ENCODE measurements at places on chromosomes 12 and 14.

GRCh38 chr14:103401223-103402214 lies 16.3 kb downstream of the MARK3 start:
- H3K4me1 ChIP-seq: peaks cover 4% of the 10 kb centered on the region
- H3K27me3 ChIP-seq: no peaks in the 10 kb centered on the region
- no peak for DNase-seq
- H3K36me3 ChIP-seq: peaks cover 15% of the 10 kb centered on the region
- peak overlapping the region; percentile 36 for H3K27ac ChIP-seq
- H3K4me3 ChIP-seq: no peak overlapping the region

- H3K4me1 ChIP-seq: peaks cover 8% of the 10 kb centered on the region
- H3K27ac ChIP-seq: no peak overlapping the region
- no peaks in the 10 kb centered on the region for H3K36me3 ChIP-seq
- no peaks in the 10 kb centered on the region for H3K27me3 ChIP-seq
- peak; percentile 19 for DNase-seq
Observed at GRCh38 chr12:85821759-85822158, 14.4 kb downstream of the RASSF9 start.

DNA sequence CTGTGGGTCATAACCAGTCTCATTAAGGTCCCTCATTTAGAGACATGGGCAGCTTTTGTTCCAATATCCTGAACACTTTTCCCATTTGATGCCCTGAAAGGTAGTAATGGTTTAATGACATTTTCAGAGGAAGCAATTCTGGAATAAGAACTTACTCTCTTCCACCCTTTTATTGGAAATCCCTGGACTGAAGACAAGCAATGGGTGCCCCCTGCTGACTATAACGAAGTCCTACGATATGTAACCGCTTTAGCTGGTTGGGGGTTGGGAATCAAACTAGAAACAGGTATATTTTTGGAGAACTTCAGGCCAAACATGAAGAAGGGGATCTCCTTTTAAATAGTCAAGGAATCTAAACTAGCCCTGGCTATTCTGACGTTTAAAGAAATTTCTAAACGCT lies 20.5 kb downstream of the SARNP start:
- no peak overlapping the region for H3K4me3 ChIP-seq
- no peaks in the 10 kb centered on the region for H3K27me3 ChIP-seq
- H3K27ac ChIP-seq: no peak overlapping the region
- peak; percentile 31 for DNase-seq
- no peaks in the 10 kb centered on the region for H3K4me1 ChIP-seq

DNA sequence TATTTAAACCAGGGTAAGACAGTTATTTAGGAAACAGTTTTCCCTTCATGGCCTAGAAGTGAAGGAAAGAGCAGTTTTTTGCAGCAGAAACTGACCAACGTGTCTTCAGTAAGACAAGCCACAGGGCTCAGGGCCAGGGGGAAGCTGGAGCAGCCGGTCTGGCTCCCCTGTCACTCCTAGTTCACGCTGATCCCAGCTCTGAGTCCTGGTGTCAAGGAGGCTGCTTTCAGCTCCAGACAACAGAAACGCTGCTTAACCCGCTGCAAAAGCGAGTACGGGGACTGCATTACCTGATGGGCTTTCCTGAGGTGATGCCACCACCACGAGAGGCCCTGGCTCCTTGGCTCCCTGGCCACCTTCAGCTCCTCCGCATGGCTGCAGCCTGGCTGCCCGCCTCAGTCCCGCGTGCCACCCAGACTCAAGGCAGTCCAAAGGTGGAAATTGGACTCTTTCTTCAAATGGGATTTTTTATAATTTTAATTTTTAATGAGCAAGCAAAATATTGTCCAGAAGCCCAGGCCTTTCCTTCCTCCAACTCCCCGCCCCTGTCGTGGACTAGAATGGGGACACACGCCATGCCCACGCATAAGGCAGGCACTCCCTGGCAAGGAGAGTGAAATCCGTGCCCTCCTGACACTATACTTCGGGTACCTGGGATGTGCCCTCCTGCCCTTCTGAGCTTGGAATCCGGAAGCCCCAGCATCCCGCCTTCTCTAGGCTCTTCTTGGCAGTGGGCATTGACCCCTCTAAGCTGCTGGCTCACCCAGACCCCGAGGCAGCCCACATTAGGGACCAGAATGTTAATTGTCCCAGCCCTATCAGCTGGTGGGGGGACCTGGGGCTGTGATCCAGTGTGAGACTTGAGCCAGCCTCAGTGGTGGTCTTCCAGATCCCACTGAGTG lies 85.0 kb downstream of the PAPOLA start:
- no peak for DNase-seq
- H3K36me3 ChIP-seq: no peaks in the 10 kb centered on the region
- H3K4me1 ChIP-seq: no peaks in the 10 kb centered on the region
- peaks cover 12% of the 10 kb centered on the region for H3K27me3 ChIP-seq
- H3K4me3 ChIP-seq: no peak overlapping the region

GRCh38 chr14:65170768-65171507 lies 68.6 kb upstream of the MAX start:
- H3K36me3 ChIP-seq: no peaks in the 10 kb centered on the region
- H3K27me3 ChIP-seq: no peaks in the 10 kb centered on the region
- H3K4me1 ChIP-seq: peaks cover 2% of the 10 kb centered on the region
- H3K27ac ChIP-seq: no peak overlapping the region
- DNase-seq: peak; percentile 27

DNA sequence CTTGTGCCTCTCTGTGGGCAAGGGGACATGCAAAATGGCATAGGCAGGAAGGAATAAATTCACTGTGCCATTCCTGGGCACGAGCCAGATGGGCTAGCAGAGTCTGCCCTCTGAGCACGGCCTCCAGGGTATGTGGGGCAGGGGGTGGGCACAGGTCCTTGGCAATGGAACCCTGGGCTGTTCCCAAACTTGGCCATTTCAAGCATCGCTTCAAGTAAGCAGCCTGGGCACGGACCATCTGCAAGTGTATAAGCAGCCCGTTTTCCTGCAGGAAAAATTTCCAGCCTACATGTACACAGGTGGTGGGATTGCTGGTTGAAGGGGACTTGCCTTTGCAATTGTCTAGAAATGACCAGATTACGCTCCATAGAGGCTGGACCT lies 40.3 kb downstream of the CCDC85C start:
- peaks cover 78% of the 10 kb centered on the region for H3K4me1 ChIP-seq
- H3K27ac ChIP-seq: peak overlapping the region; percentile 91
- H3K27me3 ChIP-seq: no peaks in the 10 kb centered on the region
- no peak for DNase-seq

DNA sequence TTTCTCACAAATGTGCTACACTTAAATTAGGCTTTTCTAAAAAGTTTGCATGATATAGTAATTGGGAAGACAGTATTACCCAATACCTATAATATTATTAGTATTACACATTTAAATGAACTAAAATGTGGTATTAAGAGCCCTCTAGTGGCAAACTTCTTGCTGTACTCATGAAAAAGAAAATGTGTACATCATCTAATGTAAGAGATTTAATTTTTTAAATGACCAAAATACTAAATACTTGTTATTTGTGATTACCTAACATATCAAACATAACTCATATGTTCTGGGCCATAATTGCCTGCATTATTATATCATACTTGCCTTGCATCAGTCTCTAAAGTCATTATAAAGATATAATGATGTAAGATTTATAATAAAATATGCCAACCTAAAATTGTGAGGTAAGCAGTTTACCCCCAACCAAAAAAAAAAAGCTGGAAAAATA lies 64.2 kb downstream of the DNAI7 start:
- peak; percentile 22 for DNase-seq
- no peaks in the 10 kb centered on the region for H3K27me3 ChIP-seq
- no peak overlapping the region for H3K4me3 ChIP-seq
- no peak overlapping the region for H3K27ac ChIP-seq

- peaks cover 2% of the 10 kb centered on the region for H3K4me1 ChIP-seq
- H3K27me3 ChIP-seq: no peaks in the 10 kb centered on the region
- H3K27ac ChIP-seq: peak overlapping the region; percentile 7
- H3K36me3 ChIP-seq: peaks cover 3% of the 10 kb centered on the region
Observed at GRCh38 chr14:67360470-67361206, 510 bp downstream of the EIF2S1 start.

DNA sequence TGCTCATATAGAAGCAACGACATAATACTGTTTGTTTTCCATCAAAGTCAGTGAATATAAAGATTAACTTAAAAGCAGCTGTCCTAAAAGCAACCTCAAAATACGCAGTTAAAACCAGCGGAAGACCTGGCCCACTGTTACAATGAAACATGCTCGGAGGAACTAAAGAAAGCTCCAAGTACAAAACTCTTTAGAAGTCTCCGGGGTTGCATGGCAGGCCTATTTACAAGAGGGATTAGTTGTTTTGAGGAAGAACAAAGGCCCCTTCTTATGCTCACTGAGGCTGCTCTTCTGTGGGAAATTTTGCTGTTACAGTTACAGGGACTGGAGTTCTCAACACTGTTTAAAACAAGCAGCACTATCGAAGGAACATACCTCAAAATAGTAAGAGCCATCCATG lies 75.9 kb upstream of the C12orf71 start:
- no peak overlapping the region for H3K4me3 ChIP-seq
- no peak overlapping the region for H3K27ac ChIP-seq
- no peaks in the 10 kb centered on the region for H3K27me3 ChIP-seq
- DNase-seq: no peak
- no peaks in the 10 kb centered on the region for H3K36me3 ChIP-seq

DNA sequence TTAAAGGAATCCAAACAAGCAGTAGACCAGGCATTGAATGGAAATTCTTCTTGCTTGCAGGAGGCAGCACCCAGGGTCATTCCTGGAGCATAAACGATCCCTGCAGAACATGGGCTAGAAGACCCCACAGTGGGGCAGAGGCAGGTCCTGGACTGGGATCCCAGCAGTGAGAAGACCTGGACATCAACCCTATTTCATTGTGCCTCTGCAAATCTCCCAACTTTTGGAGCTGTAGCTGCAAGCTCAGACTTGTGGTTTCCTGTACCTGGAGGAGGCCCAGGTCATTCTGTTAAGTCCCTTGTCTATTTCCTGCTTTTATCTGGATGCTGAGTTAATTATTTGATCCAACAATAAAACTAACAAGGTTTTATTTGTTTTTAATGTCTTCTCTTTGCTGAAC lies 61.7 kb downstream of the CALM1 start:
- no peak overlapping the region for H3K27ac ChIP-seq
- H3K27me3 ChIP-seq: no peaks in the 10 kb centered on the region
- no peaks in the 10 kb centered on the region for H3K4me1 ChIP-seq
- H3K36me3 ChIP-seq: no peaks in the 10 kb centered on the region
- DNase-seq: no peak

DNA sequence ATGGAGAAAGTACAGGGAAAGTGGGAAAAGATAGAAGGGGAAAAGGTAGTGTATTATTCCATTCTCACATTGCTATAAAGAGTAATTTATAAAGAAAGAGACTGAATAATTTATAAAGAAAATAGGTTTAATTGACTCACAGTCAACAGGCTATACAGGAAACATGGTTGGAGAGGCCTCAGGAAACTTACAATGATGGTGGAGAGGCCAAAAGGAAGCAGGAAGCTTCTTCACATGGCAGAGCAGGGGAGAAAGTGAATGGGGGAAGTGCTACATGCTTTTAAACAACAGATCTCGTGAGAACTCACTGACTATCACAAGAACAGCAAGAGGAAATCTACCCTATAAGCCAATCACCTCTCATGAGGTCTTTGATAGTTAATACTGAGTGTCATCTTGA lies 725.0 kb upstream of the FLRT2 start:
- no peaks in the 10 kb centered on the region for H3K4me1 ChIP-seq
- no peak overlapping the region for H3K4me3 ChIP-seq

DNA sequence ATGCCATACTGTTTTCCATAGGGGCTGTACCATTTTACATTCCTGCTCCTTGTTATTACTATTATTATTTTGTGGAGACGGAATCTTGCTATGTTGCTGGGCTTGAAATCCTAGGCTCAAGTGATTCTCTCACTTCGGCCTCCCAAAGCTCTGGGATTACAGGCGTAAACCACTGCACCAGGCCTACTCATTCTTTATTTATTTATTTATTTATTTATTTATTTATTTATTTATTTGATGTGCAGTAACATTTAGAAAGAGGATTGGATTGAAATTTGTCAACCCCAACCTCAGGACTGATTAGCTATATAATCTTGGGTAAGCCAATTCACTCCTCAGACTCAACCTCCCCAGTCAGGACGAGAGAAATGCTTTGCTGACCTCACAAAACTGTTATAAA lies 107.9 kb downstream of the VEZT start:
- no peak overlapping the region for H3K4me3 ChIP-seq
- no peak for DNase-seq
- no peaks in the 10 kb centered on the region for H3K27me3 ChIP-seq
- H3K36me3 ChIP-seq: no peaks in the 10 kb centered on the region
- no peak overlapping the region for H3K27ac ChIP-seq
- H3K4me1 ChIP-seq: no peaks in the 10 kb centered on the region

- no peaks in the 10 kb centered on the region for H3K4me1 ChIP-seq
- peaks cover 4% of the 10 kb centered on the region for H3K27me3 ChIP-seq
- H3K27ac ChIP-seq: no peak overlapping the region
- DNase-seq: peak; percentile 50
- H3K4me3 ChIP-seq: no peak overlapping the region
Observed at GRCh38 chr12:108884116-108885012, 4.5 kb downstream of the DAO start.

DNA sequence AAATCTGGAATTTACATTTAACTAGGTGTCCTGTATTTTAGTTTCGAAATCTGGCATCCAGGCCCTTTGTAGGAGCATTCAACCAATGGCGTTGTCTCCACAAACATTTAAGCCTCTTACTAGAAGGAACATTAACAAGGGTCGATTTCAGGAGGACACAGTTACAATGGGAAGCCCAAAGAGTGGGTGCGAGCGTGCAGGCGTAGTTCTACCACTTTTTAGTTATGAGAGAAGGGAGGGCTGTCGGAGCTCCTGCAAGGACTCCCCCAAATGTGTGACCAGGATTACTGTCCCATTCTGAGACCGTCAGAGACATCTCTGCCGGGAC lies 365 bp upstream of the ABHD4 start:
- no peaks in the 10 kb centered on the region for H3K27me3 ChIP-seq
- H3K36me3 ChIP-seq: peaks cover 8% of the 10 kb centered on the region
- peak; percentile 18 for DNase-seq
- H3K4me1 ChIP-seq: peaks cover 12% of the 10 kb centered on the region
- peak overlapping the region; percentile 64 for H3K4me3 ChIP-seq

DNA sequence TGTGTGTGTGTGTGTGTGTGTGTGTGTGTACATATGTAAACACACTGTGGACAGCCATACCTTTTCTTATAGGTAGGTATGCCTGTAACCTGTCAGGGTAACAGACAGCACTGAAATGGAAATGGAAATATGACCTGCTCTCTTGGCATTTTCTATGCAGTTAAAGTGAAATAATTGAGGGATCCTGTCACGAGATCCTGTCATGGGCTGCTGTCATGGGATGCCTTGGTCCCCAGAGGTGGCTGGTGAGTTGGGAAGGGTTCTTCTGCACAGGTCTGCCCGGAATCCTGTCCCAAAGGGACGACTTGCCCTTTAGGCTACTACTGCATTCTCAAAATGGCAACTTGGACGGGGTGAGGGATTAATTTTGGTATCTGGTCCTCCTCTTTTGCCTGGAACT lies 47.3 kb downstream of the ELK3 start:
- H3K36me3 ChIP-seq: no peaks in the 10 kb centered on the region
- H3K4me1 ChIP-seq: no peaks in the 10 kb centered on the region
- H3K27ac ChIP-seq: peak overlapping the region; percentile 89
- H3K27me3 ChIP-seq: no peaks in the 10 kb centered on the region
- no peak overlapping the region for H3K4me3 ChIP-seq

GRCh38 chr14:94544726-94545125 lies 16.5 kb upstream of the SERPINA4 start:
- H3K27me3 ChIP-seq: no peaks in the 10 kb centered on the region
- peaks cover 18% of the 10 kb centered on the region for H3K4me1 ChIP-seq
- no peak overlapping the region for H3K4me3 ChIP-seq
- H3K27ac ChIP-seq: no peak overlapping the region
- H3K36me3 ChIP-seq: no peaks in the 10 kb centered on the region
- no peak for DNase-seq

Data from small intestine (tissue), 16 donors.